Activated T-helper 9 cell treated with anti-CD3 and anti-CD28 coated beads, Interleukin-2, amount 50 U/mL, for 16 hours (primary cell): ENCODE measurements at places on chromosomes 6 and 20.

- no peak for DNase-seq
Measured at GRCh38 chr6:100134297-100134696, 140.3 kb upstream of the MCHR2 start.

- no peak for DNase-seq
Measured at GRCh38 chr6:80029470-80029869, 25.0 kb downstream of the TTK start.

GRCh38 chr6:7562769-7563168 is 21.3 kb downstream of the DSP start:
- DNase-seq: no peak

- no peak for DNase-seq
Measured at GRCh38 chr6:148244217-148244935, 98.3 kb upstream of the SASH1 start.

GRCh38 chr6:39381550-39382140 is 59.1 kb upstream of the KCNK16 start:
- DNase-seq: no peak

GRCh38 chr20:36642136-36642535 is 3.9 kb downstream of the SLA2 start:
- no peak for DNase-seq

GRCh38 chr6:150492941-150493340 is 106.7 kb upstream of the PLEKHG1 start:
- no peak for DNase-seq

GRCh38 chr6:144215402-144215931 is 65.2 kb downstream of the STX11 start:
- DNase-seq: no peak
